Upper lobe of right lung (tissue), 1 donor: ENCODE measurements at places on chromosomes 6 and 20. TPM values are rescaled to one million over a fixed set of nuclear protein-coding genes. Genes with fewer than 3 reads are reported as not detected.

The CLPSL2 gene
- total RNA-seq, result not detected

GRCh38 chr6:142839686-142840040 lies 105.3 kb downstream of the HIVEP2 start:
- peaks cover 21% of the 10 kb centered on the region for H3K4me1 ChIP-seq
- DNase-seq, result no peak
- H3K27ac ChIP-seq, result no peak overlapping the region
- no peak overlapping the region for H3K4me3 ChIP-seq
- no peaks in the 10 kb centered on the region for H3K27me3 ChIP-seq

DNA sequence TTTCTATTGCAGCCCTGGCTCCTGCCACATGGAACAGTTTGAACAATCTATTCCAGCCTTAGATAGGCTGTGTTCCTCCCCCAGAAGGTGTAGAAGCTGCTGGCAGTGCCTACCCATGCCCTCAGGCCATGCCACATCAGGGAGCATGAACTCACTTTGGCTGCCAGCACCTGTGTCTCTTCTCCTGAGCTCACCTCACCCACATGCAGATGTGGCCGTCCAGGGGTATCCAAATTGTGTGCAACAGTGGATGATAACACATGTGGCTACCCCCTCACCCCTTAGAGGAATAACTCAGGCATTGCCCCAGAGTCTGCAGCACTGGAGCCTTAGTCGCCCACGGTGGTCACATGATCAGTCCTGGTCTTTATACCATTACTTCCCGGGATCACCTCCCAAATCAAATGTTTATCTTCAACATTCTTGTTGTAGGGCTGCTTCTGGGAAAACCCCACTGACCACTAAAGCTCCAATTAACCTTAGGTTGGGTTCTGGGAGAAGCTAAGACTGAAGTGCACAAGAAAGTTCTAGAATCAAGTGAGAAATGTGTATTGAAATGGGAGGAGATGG lies 110.4 kb downstream of the BANF2 start:
- no peaks in the 10 kb centered on the region for H3K27me3 ChIP-seq
- no peak overlapping the region for H3K27ac ChIP-seq
- no peak for DNase-seq
- no peak overlapping the region for H3K4me3 ChIP-seq
- peaks cover 30% of the 10 kb centered on the region for H3K4me1 ChIP-seq

The ZBTB46 gene
- total RNA-seq, result 19.7 TPM

The SLC22A16 gene
- 0.87 TPM for total RNA-seq

The DNAH8 gene
- total RNA-seq, result 0.17 TPM

The ZNF292 gene
- total RNA-seq, result 34.0 TPM

DNA sequence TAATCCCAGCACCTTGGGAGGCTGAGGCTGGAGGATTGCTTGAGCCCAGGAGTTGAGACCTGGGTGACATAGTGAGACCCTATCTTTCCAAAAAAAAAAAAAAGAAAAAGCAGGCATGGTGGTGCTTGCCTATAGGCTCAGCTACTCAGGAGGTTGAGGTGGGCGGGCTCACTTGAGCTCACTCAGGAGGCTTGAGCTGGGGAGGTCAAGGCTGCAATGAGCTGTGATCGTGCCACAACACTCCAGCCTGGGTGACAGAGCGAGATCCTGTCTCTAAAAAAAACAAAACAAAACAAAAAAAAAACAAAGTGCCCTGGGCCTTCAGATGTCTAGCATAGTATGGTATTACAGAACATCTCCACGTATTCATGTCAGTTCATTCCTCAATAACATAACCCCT lies 42.9 kb downstream of the ZFAND3 start:
- H3K36me3 ChIP-seq, result no peaks in the 10 kb centered on the region
- no peak overlapping the region for H3K27ac ChIP-seq
- H3K4me3 ChIP-seq, result no peak overlapping the region
- no peaks in the 10 kb centered on the region for H3K27me3 ChIP-seq
- no peak for DNase-seq

DNA sequence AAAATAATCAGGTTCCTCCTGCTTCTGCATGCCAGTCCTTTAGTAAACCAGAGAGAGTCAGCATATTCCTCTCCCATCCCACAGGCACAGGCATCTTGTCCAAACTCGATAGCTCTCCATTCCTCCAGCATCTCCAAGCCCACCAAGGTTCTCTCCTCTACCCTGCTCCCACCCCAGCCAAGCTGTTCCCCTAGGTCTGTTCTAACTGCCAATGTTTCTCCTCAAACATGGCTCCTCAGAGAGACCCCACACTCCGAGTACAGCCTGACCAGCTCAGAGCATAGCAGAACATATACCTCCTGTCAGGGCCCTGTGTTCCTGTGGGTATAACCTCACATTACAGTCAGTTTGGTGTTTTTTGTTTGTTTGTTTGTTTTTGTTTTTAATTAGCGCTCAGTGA lies 177.8 kb downstream of the VEGFA start:
- H3K36me3 ChIP-seq, result no peaks in the 10 kb centered on the region
- H3K27ac ChIP-seq, result no peak overlapping the region
- no peaks in the 10 kb centered on the region for H3K4me1 ChIP-seq
- H3K4me3 ChIP-seq, result no peak overlapping the region
- no peak for DNase-seq
- no peaks in the 10 kb centered on the region for H3K27me3 ChIP-seq

GRCh38 chr6:134519465-134519864 lies 201.6 kb upstream of the SGK1 start:
- no peaks in the 10 kb centered on the region for H3K36me3 ChIP-seq
- peaks cover 28% of the 10 kb centered on the region for H3K4me1 ChIP-seq
- no peak for DNase-seq
- H3K27me3 ChIP-seq, result no peaks in the 10 kb centered on the region

DNA sequence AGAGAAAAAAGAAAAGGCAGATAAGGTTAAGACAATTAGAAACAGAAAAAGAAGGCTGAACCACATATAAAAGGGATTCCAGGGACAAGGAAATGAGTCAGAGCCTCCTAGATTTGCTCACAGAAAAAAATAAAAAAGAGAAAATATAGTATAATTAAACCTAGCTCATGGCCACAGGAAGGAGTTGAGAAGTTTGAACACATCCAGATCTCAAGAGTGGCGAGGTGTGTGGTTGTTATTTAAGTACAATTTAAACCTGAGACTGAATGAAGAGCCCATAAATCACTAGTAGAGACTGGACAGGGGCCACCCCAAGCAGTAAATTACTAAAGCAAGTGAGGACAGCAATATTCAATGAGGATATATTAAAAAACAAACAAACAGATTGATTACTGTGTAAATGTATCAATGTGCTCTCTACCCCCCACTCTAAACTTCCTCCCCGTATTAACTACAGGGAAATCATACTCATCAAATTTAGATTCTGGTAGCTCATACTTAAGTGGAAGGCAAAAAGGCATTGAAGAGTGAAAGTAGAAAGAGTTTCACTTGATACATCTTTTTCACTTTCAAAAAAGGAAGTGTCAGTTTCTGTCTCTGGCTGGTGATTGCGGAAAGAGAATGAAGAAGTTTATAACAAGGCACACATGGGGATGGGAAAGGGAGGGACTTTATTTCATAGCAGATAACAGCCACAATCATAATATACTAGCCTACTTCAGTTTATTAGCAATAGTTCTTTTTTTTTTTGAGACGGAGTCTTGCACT lies 49.3 kb upstream of the SCAF8 start:
- no peak overlapping the region for H3K27ac ChIP-seq
- peaks cover under 1% of the 10 kb centered on the region for H3K4me1 ChIP-seq
- no peaks in the 10 kb centered on the region for H3K36me3 ChIP-seq
- DNase-seq, result no peak
- no peaks in the 10 kb centered on the region for H3K27me3 ChIP-seq

DNA sequence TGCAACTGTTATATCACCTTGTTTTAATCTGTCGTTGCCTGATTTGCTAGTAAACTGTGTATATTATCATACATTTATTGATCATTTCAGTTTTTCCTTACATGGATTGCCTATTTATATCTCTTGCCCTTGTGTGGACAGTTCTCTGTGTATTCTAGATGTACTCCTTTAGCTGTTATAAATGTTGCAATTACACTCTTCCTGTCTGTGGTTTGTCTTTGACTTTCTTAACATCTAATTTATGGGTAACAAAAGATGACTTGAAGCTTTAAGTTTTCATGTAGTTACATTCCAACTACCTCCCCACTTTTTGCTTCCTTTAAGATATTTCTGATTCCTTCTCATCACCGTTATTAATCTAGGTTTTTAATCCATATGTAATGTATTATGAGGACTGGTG lies 22.6 kb downstream of the PLCB1 start:
- no peak overlapping the region for H3K4me3 ChIP-seq
- no peak for DNase-seq
- H3K36me3 ChIP-seq, result no peaks in the 10 kb centered on the region
- H3K27me3 ChIP-seq, result no peaks in the 10 kb centered on the region
- no peak overlapping the region for H3K27ac ChIP-seq

DNA sequence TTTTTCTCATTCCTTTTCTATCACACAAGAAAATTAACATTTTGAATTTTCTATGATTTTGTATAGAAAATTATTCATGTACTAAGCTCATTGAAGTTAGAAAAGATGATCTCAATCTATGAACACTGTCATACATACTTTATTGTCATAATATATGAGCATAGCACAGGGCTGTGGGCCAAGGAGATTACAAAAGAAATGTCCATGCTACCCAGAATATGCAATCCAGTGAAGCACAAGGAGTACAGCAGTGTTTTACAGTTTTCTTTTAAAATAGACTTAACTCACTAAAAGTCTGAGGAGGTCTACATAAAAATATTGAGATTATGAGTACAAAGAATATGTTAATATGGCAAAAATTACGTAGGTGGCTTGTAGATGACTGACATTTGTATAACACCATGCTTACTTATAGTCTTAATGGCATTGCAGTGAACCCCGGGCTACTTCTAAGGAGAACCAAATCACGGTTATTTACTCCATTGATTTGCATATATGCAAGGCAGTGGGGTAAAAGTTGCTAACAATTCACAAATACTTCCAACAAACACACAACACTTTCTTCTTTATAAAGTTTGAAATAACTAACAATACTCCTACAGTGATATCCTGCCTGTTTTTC lies 257.1 kb downstream of the BCKDHB start:
- H3K27ac ChIP-seq, result no peak overlapping the region
- DNase-seq, result no peak
- H3K4me3 ChIP-seq, result no peak overlapping the region
- no peaks in the 10 kb centered on the region for H3K4me1 ChIP-seq

The HRH3 gene
- not detected for total RNA-seq

The SPEF1 gene
- total RNA-seq, result 0.46 TPM

DNA sequence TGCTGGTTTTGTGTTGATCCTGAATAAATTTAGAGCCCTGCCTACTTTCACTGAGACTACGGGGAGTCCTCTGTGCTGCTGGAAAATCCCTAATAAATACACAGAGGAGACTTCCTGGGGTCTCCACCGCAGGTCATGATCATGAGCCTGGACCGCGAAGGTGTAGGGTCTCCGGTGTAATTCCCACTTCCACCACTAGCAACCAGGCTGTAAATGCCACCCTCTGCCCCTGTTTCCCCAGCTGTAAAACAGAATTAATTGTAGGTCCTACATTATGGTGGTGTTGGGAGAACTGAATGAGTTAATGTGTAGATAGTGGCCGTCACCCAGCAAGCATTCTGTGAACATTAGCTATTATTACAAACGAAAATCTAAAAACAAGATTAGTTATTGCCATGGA lies 191.6 kb upstream of the THBS2 start:
- H3K4me1 ChIP-seq, result no peaks in the 10 kb centered on the region
- H3K4me3 ChIP-seq, result no peak overlapping the region
- no peaks in the 10 kb centered on the region for H3K27me3 ChIP-seq
- DNase-seq, result no peak
- H3K27ac ChIP-seq, result no peak overlapping the region

DNA sequence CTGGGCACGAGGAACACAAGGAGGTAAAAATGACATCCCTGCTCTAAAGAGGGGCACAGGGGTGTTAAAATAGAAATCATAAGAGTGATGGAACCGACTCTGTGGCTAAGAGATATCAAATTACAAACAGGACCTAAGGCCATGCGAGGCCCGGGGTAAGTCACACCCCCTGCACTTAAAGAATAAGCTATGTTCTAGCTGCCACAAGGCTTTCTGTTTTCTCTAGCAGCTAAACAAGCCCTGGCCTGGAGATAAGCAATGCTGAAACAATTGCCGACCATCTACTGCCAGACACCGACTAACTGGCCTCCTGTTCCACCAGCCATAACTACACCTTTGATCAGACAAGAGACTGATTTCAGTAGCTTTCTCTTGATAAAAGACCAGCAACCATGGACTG lies 32.4 kb downstream of the MDGA1 start:
- H3K36me3 ChIP-seq, result no peaks in the 10 kb centered on the region
- H3K27ac ChIP-seq, result no peak overlapping the region
- H3K27me3 ChIP-seq, result no peaks in the 10 kb centered on the region
- H3K4me3 ChIP-seq, result no peak overlapping the region
- H3K4me1 ChIP-seq, result no peaks in the 10 kb centered on the region
- no peak for DNase-seq

GRCh38 chr6:5142915-5143314 lies 57.8 kb downstream of the PPP1R3G start:
- no peak for DNase-seq
- H3K27me3 ChIP-seq, result no peaks in the 10 kb centered on the region
- H3K27ac ChIP-seq, result no peak overlapping the region
- H3K4me1 ChIP-seq, result no peaks in the 10 kb centered on the region

- H3K27ac ChIP-seq, result no peak overlapping the region
- no peaks in the 10 kb centered on the region for H3K36me3 ChIP-seq
- DNase-seq, result no peak
- H3K4me3 ChIP-seq, result no peak overlapping the region
- no peaks in the 10 kb centered on the region for H3K4me1 ChIP-seq
- H3K27me3 ChIP-seq, result no peaks in the 10 kb centered on the region
These were observed 67.3 kb upstream of the NT5E start for GRCh38 chr6:85382541-85382940.

- H3K4me3 ChIP-seq, result no peak overlapping the region
- H3K27ac ChIP-seq, result no peak overlapping the region
- no peaks in the 10 kb centered on the region for H3K36me3 ChIP-seq
- H3K27me3 ChIP-seq, result no peaks in the 10 kb centered on the region
- H3K4me1 ChIP-seq, result no peaks in the 10 kb centered on the region
These were observed 117.6 kb downstream of the TFAP2B start for GRCh38 chr6:50936277-50936681.

The FAM83B gene
- total RNA-seq, result 0.20 TPM

The ENPP4 gene
- total RNA-seq, result 27.8 TPM

GRCh38 chr6:135149376-135149775 lies 31.7 kb upstream of the MYB start:
- no peak overlapping the region for H3K4me3 ChIP-seq
- H3K27me3 ChIP-seq, result no peaks in the 10 kb centered on the region
- no peak overlapping the region for H3K27ac ChIP-seq
- no peak for DNase-seq
- H3K4me1 ChIP-seq, result peaks cover 5% of the 10 kb centered on the region

- H3K36me3 ChIP-seq, result no peaks in the 10 kb centered on the region
- no peak overlapping the region for H3K4me3 ChIP-seq
- no peak overlapping the region for H3K27ac ChIP-seq
- DNase-seq, result no peak
- no peaks in the 10 kb centered on the region for H3K27me3 ChIP-seq
These were observed 33.1 kb upstream of the MLN start for GRCh38 chr6:33836806-33837469.

GRCh38 chr6:117558818-117559217 lies 43.5 kb downstream of the GOPC start:
- H3K4me3 ChIP-seq, result no peak overlapping the region
- DNase-seq, result no peak
- no peak overlapping the region for H3K27ac ChIP-seq
- no peaks in the 10 kb centered on the region for H3K4me1 ChIP-seq
- no peaks in the 10 kb centered on the region for H3K27me3 ChIP-seq
- peaks cover 19% of the 10 kb centered on the region for H3K36me3 ChIP-seq

- no peak overlapping the region for H3K27ac ChIP-seq
- no peaks in the 10 kb centered on the region for H3K36me3 ChIP-seq
- no peaks in the 10 kb centered on the region for H3K27me3 ChIP-seq
- DNase-seq, result peak; percentile 58
- no peaks in the 10 kb centered on the region for H3K4me1 ChIP-seq
These were observed 59.3 kb downstream of the DLL1 start for GRCh38 chr6:170231293-170232185.

The HDGFL1 gene
- total RNA-seq, result not detected
